ENCODE measurements at places on chromosomes 4 and X. TPM values are rescaled to one million over a fixed set of nuclear protein-coding genes. Genes with fewer than 3 reads are reported as not detected.

MAOB gene
- total RNA-seq: 0.34 TPM

SPANXC gene
- total RNA-seq: not detected

CT45A1 gene
- total RNA-seq: not detected

MCTS1 gene
- total RNA-seq: 50.5 TPM

GLRA3 gene
- total RNA-seq: not detected

NDP gene
- 0.37 TPM for total RNA-seq

KCND1 gene
- 0.88 TPM for total RNA-seq

BMX gene
- total RNA-seq: not detected

ZNF711 gene
- total RNA-seq: 12.7 TPM

HDX gene
- 2.4 TPM for total RNA-seq

FRG2 gene
- total RNA-seq: not detected

CT83 gene
- not detected for total RNA-seq

COL4A6 gene
- 15.9 TPM for total RNA-seq

ADH1A gene
- not detected for total RNA-seq

TSPAN7 gene
- 0.91 TPM for total RNA-seq

CLDN34 gene
- total RNA-seq: not detected
